ENCODE measurements at places on chromosomes 1 and 21.

DNA sequence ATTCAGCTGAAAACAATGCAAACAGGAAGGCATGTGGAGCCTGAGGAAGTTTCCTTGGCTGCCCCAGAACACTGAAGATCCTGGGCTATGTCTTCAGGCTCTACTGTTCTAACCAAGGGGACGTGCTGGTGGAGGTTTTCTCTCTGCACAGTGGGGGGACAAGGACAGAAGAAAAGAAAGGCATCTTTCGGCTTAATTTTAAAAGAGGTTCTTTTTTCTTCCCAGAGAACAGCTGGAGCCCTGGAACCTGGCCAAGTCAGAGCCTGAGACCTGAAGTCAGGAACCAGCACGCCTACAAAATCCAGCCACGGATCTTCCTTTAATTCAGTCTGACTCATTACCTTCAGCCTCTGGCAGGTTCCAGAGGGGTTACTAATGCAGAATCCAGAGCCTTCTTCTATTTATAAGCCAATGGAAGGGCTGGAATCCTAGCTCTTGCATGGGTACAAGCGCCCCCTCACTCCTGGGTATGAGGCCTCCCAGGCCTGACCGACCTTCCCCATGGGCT lies 19.8 kb downstream of the CTNNBIP1 start:
- no peak for DNase-seq

DNA sequence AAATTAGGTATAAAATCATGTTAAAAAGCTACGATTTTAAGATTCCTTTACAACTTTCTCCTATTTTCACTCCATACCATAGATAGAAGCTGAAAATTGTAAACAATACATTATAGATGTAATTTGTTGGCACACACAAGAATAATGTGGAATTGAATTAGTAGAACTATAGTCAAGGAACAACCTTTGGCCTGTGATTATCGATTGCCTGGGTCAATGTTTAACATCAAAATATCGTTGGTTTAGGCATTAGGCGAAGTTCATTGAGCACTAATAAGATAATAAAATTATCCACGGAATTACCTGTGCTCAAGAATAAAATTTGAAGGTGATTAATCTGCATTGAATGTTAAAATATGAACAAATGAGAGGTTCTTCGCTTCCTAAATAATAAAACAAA lies 455.1 kb upstream of the ZP4 start:
- no peak for DNase-seq

- DNase-seq = no peak
Measured at GRCh38 chr1:154453161-154453560, 48.0 kb downstream of the IL6R start.

DNA sequence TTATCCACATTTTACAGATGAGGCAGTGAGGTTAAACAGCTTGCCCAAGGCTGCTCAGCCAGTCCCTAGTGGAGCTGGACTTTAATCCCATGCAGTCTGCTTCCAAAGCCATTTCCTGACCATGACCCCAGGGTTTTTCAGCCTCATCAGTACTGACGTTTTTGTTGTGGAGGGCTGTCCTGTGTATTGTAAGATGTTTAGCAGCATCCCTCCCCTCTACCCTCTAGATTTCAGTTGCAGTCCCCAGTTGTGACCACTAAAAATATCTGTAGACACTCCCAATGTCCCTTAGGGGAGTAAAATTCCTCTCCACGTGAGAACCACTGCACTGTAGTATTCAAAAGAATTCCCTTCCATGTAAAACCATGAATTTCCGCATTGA lies 30.2 kb upstream of the C1orf105 start:
- no peak for DNase-seq

DNA sequence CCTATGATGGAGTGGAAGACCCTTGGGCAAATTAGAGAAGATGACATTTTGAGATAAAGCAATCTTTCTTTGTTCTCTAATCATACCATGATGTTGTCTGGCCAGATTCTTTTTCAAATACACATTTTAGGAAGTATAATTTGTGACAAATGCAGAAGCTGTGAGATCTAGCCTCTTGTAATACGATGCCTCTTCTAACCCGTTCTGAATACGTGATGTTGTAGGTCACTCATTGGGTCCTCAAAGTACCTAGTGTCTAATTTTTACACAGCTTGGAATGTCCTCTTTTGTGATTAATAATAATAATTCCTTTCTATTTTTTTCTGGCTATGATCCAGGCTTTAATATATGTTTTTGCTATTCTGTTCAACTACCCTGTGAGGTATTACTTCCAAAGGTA lies 502.7 kb downstream of the NUF2 start:
- DNase-seq = no peak

GRCh38 chr1:10646347-10646861 lies 150.0 kb downstream of the CASZ1 start:
- no peak for DNase-seq

GRCh38 chr1:87318056-87318650 lies 10.5 kb upstream of the LMO4 start:
- DNase-seq = no peak

- no peak for DNase-seq
Measured at GRCh38 chr1:52032785-52033131, 852 bp downstream of the KTI12 start.

- no peak for DNase-seq
Measured at GRCh38 chr1:100955322-100955721, 59.4 kb downstream of the SLC30A7 start.

DNA sequence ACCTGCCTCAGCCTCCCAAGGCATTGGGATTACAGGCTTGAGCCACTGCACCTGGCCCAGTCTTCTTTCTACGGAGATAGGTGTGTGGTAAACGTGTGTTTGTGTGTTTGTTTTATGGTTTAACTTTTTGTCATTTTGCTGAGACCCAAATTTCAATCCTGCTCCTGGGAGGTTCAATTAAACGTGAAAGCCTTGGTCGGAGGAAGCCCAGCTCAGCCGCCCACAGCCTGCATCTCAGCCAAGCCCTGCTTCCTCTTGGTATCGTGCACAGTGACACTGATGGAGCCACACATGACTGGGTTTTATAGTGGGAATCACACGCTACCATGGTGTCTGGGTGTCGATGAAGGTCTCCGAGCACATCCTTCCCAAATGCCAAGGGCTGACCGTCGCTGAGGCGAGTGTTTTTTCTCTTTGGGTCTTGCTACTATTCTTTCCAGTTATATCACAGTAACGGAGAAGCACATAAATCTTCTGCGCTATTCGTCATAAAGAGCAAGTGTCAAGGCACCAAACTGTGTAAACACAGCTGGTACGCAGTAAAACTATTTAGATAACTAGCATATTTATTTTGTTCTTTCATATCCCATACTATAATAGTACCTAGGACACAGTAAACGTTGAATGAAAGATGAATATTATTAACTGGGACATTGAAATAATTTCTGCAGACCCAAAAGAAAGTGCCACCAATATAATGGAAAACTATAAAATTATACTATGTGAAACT lies 39.3 kb downstream of the HLCS start:
- no peak for DNase-seq

- DNase-seq = no peak
Measured at GRCh38 chr1:113456967-113457366, 66.7 kb downstream of the MAGI3 start.

- DNase-seq = no peak
Measured at GRCh38 chr1:21754583-21754982, 28.4 kb downstream of the USP48 start.

DNA sequence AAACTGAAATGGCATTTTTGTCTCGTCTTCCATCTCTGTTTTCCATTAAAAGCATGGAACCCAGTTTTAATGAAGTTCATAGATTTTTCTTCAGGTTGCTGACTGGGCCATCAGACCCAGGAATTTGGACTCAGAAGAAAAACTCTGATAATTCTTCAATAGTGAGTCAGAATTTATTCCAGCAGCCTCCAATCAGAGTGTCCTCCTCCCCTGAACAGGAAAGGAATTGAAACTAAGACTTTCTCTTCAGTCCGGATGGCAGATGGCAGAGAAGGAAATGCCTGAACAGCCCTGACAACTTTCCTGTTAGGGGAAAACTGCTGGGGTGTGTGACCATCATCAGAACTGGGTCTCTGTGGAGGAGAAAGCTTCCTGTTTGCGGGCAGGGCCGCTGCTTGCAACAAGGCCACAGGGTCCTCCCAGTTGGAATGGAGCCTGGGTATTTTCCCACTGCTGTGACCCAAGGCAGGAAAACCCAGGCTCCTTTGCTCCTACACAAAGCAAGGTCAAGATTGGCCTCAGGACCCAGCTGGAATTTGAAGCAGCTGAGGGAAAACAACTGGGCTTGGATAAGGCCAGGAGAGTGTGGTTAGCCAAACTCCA lies 20.7 kb downstream of the CD34 start:
- DNase-seq = no peak

GRCh38 chr1:168164771-168165170 lies 14.0 kb upstream of the TIPRL start:
- DNase-seq = no peak

- DNase-seq = no peak
Measured at GRCh38 chr1:197200272-197200899, 53.9 kb upstream of the ASPM start.

DNA sequence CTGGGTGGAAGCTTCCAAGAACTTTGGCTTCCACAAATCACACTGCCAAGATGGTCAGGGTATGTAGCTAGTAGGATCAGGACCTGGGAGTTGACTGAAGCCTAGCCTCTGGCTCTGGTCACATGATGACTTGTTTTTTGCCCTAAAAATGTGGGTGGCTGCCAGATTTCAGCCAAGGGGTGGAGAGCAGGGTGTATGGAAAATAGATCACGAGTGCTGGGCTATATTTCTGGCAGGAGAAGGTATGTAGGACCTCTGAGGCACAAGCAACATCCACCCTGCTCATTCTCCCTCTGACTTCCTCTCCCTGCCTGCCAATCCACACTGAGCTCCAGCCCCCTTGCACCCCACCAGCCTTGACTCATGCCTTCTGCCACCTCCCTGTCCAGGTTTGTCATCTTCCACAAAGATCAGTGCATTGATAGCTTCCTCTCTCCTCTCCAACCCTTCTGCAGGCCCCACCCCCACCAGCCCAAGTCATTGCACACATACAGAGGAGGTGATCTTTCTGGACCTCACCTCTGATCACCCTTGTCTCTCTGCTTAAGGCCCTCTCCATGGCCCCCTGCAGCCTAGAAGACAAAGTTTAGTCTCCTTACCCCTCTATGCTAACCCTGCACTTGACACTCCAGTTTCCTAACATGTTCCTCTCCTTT lies 8.3 kb upstream of the CYP4B1 start:
- no peak for DNase-seq

DNA sequence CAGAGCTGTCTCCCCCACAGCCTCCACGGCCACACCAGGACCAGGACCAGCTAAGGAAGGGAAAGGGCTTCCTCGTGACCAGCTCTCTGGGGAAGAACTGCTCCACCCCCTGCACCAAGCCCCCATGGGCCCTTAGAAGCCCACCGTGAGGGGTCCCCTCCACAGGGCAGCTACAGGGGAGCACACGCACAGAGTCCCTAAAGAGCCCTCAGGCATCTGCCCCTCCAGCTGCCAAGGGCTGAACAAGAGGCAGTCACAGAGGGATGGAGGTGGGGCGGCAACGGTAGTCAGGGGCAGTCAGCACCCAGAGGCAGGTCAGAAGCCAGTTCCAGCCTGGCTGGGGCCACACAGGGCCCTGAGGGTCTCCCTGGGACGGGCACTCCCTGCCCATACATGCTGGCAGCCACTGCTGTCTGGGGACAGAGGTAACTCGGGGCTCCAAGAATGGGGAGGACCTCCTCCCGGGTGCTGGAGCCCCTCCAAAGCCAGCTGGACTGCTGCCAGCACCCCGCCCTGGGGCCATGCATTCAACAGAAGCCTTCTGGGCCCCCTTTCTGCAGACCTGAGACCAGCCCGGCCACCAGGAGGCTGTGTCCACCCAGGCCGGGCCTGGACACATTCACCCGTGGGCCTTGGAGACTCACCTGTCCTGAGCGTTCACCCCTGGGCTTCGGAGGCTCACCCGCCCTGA lies 18.7 kb downstream of the SLC19A1 start:
- no peak for DNase-seq

DNA sequence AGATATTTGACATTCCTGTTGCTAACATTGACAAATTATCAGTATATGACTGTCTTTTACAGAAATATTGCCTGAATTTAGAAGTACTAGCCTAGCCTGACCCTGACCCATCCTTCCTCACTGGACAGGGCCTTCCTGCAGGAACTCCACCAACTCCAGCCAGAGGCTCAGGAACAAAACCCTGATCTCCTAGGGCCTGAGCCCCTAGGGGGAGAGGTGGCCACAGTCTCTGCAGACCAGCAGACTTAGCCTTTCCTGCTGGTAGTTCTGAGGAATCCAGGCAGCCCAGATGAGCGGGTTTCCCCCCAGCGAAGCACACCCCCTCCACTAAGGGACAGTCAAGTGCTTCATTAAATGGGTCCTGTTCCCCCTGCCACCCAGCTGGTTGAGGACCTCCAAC lies 44.3 kb upstream of the LRIF1 start:
- DNase-seq = no peak

DNA sequence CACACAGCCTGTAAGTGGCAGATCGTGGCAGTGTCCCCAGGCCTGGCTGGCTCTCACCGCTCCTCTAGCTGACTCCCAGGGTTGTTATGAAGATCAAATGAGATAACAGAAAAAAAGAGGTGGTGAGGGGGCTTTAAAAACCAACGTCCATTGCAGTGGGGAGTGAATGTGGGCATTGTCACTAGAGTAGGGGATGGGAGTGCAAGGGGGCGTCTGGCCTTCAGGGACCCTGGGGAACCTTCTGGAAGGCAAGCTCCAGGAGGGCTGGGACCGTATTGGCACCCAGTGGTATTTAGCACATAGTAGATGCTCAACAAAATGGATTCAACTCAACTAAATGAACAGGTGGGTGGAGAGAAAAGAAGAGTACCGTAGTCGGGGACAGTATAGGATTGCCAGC lies 3.4 kb downstream of the PLA2G2D start:
- no peak for DNase-seq

- DNase-seq = no peak
Measured at GRCh38 chr1:155254228-155254713, 1.0 kb downstream of the ENTREP3 start.

DNA sequence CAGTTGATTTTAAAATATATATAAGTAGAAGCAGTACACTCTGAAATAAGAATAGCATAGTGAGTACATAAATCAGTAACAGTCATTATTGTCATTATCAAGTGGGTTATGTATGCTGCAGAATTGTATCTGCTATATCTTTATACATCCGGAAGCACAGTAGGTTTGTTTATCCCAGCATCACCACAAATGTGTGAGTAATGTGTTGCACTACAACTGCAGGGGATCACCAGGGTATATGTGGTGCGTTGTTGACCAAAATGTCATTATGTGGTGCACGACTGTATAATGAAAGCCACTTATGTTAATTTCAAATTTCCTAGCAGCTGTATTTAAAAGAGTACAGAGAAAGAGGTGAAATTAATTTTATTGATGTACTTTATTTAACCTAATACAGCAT lies 87.7 kb upstream of the GADD45A start:
- DNase-seq = no peak

GRCh38 chr1:237386362-237387143 lies 344.6 kb downstream of the RYR2 start:
- DNase-seq = no peak
